ENCODE measurements at places on chromosomes 4 and X.

GRCh38 chr4:95528388-95528948, 20.3 kb downstream of the UNC5C start:
- no peak for DNase-seq
- no peak overlapping the region for H3K27ac ChIP-seq
- H3K36me3 ChIP-seq, result no peaks in the 10 kb centered on the region
- H3K4me3 ChIP-seq, result no peak overlapping the region
- no peaks in the 10 kb centered on the region for H3K27me3 ChIP-seq

GRCh38 chr4:112589206-112589605, 47.5 kb downstream of the ZGRF1 start:
- H3K4me3 ChIP-seq, result no peak overlapping the region
- H3K4me1 ChIP-seq, result no peaks in the 10 kb centered on the region
- H3K27ac ChIP-seq, result no peak overlapping the region
- H3K27me3 ChIP-seq, result no peaks in the 10 kb centered on the region

GRCh38 chr4:114890773-114891172, 222.6 kb downstream of the NDST4 start:
- peaks cover 2% of the 10 kb centered on the region for H3K36me3 ChIP-seq
- no peak overlapping the region for H3K27ac ChIP-seq
- H3K4me3 ChIP-seq, result no peak overlapping the region
- no peaks in the 10 kb centered on the region for H3K4me1 ChIP-seq
- no peak for DNase-seq
- no peaks in the 10 kb centered on the region for H3K27me3 ChIP-seq

- peaks cover 8% of the 10 kb centered on the region for H3K4me1 ChIP-seq
- peak overlapping the region; percentile 4 for H3K4me3 ChIP-seq
- DNase-seq, result no peak
- H3K27me3 ChIP-seq, result peaks cover 12% of the 10 kb centered on the region
- H3K27ac ChIP-seq, result peak overlapping the region; percentile 0
Observed at GRCh38 chr4:174420316-174420715, 102.0 kb downstream of the HPGD start.

DNA sequence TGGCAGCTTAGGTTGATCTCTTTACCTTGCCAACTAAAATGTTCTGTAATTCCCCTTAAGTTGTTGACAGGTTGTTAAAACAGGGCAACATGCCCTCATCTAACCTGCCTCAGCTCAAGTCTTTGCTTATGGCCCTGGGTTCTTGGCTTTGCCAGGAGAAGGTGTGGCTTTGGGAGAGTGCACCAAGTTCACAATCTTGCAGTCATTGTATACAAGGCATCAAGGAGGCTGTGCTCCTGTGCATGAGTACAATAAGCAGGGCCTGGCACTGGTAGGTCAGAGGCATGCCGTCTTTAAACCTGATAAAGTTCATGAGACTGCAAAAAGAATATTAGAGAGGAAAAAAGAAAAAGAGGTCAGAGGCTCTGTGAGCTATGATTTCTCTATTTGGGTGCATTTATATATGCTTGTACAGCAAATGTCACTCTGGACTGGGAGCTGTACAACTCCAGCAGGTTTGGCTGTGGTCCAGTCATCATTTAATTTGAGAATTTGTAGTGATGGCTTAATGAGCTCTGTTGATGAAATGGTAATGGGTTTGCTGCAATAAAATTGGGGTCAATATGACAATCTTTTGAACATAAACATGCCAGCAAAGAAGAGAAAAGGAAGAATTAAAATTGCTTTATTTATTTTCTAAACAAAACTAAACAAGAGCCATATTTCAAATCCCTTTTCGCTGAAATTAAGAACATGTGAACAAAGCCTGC, 30.3 kb downstream of the AREG start:
- DNase-seq, result no peak
- no peak overlapping the region for H3K27ac ChIP-seq
- no peak overlapping the region for H3K4me3 ChIP-seq
- H3K36me3 ChIP-seq, result no peaks in the 10 kb centered on the region
- H3K4me1 ChIP-seq, result no peaks in the 10 kb centered on the region
- peaks cover 37% of the 10 kb centered on the region for H3K27me3 ChIP-seq

DNA sequence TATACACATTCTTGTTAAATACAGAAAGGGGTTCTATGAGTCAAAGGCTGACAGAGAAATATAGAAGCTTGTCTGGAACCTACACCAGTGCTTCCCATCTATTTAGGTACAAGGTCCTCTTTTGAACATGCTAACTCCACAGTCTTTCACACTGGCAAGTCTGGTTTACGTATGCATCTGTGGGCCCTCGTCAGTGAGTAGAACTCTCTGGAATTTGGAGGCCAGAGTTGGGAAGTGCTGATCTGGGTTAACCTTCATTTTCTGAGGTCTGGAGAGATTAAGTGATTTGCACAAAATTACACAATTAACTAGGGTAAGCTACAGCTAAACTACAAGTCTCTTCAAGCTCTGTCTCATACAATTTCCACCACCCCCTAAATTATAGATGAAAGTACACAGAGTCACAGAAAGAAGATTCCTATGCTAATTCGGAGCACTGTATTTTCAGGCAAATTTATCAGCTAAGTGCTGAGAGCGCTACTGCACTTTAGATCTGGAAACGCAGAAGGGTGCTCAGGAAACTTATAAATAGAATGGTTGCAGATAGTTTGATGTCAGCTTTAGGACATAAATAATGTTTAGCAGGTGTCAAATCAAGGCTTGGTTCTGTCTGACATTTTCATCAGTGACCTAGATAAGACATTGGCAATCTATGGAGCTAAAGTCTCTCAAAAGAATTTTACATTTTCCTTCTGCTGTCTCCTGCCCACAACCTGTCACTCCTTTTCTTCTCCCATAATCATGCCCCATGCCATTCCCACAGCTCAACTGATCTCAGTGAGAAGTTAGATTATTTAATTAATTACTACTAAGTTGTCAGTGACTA, 43.0 kb upstream of the PDLIM5 start:
- H3K4me1 ChIP-seq, result no peaks in the 10 kb centered on the region
- H3K27me3 ChIP-seq, result peaks cover 14% of the 10 kb centered on the region
- no peak for DNase-seq
- no peak overlapping the region for H3K27ac ChIP-seq
- no peaks in the 10 kb centered on the region for H3K36me3 ChIP-seq
- no peak overlapping the region for H3K4me3 ChIP-seq

DNA sequence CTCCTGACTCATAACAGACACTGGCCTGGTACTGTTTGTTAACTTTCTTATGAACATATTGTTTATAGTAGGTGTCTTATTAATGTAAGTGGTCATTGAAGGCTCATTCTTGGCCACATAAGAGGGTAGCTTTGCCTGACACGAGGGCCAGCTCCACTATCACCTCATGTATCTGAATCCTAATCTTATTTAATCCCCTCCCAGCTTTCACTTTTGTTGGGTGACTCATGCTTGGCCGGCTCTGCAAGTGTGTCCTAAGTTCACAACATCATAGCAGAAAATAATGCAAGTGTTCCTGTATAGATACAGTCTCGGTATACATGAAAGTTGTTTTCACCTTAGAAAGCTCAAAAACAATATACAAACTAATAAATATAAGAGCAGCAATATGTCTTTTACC, 283.8 kb downstream of the IQCM start:
- no peak overlapping the region for H3K27ac ChIP-seq
- no peaks in the 10 kb centered on the region for H3K4me1 ChIP-seq
- no peaks in the 10 kb centered on the region for H3K27me3 ChIP-seq
- H3K4me3 ChIP-seq, result no peak overlapping the region
- H3K36me3 ChIP-seq, result no peaks in the 10 kb centered on the region
- DNase-seq, result no peak

GRCh38 chr4:77872723-77873445, 10.3 kb downstream of the MRPL1 start:
- H3K36me3 ChIP-seq, result peaks cover 27% of the 10 kb centered on the region
- H3K4me1 ChIP-seq, result peaks cover 10% of the 10 kb centered on the region
- H3K27ac ChIP-seq, result no peak overlapping the region
- no peak for DNase-seq
- no peak overlapping the region for H3K4me3 ChIP-seq
- H3K27me3 ChIP-seq, result no peaks in the 10 kb centered on the region

DNA sequence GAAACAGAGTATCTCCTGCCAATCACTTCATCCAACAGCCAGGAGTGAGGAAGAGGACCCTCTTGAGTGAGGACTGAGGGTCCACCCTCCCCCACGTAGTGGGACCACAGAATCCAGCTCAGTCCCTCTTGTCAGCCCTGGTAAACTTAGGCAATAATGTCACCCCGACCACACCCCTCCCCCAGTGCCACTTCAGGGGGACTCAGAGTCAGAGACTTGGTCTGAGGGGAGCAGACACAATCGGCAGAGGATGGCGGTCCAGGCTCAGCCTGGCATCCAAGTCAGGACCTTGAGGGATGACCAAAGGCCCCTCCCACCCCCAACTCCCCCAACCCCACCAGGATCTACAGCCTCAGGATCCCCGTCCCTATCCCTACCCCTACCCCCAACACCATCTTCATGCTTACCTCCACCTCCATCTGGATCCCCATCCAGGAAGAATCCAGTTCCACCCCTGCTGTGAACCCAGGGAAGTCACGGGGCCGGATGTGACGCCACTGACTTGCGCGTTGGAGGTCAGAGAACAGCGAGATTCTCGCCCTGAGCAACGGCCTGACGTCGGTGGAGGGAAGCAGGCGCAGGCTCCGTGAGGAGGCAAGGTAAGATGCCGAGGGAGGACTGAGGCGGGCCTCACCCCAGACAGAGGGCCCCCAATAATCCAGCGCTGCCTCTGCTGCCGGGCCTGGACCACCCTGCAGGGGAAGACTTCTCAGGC, at the start of the genes CSAG1 and MAGEA12:
TSS of gene CSAG1 (minus strand) at position 461 of the 715 bp plus-strand sequence. CDS start 1,261 bp downstream, outside the sequence.
TSS of gene MAGEA12 (plus strand) at position 497 of the 715 bp plus-strand sequence. CDS start 2,405 bp downstream, outside the sequence.
- no peak within 1 kb of the TSS for H3K4me3 ChIP-seq
- no peaks in the 10 kb centered on the region for H3K36me3 ChIP-seq
- H3K27ac ChIP-seq, result no peak within 1 kb of the TSS
- no peaks in the 10 kb centered on the region for H3K27me3 ChIP-seq
- H3K4me1 ChIP-seq, result no peaks in the 10 kb centered on the region
- no peak for DNase-seq

DNA sequence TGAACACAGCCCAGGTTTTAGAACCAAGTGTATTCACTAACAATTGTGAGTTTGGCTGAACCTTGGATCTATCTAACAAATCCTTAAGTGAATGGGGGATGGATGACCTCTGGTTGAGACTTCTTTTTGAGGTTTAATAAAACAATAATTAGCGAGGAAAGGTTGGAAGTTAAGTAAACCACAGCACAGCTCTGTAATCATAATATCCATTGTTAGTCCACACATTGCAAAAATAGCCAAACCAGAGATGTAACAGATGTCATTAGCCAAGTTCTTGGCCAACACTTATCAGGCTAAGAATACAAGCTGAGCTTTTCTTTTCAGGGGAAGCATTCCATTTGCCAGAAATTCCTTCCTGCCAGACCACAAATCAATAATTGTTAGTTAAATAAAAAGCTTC, 59.1 kb downstream of the FREM3 start:
- no peaks in the 10 kb centered on the region for H3K36me3 ChIP-seq
- no peaks in the 10 kb centered on the region for H3K4me1 ChIP-seq
- DNase-seq, result no peak
- H3K27ac ChIP-seq, result no peak overlapping the region
- H3K27me3 ChIP-seq, result no peaks in the 10 kb centered on the region

GRCh38 chr4:44447563-44448504, 775 bp downstream of the KCTD8 start:
- peaks cover 6% of the 10 kb centered on the region for H3K4me1 ChIP-seq
- H3K27ac ChIP-seq, result no peak overlapping the region
- H3K36me3 ChIP-seq, result no peaks in the 10 kb centered on the region
- no peak overlapping the region for H3K4me3 ChIP-seq
- no peak for DNase-seq

- no peak overlapping the region for H3K27ac ChIP-seq
- peaks cover 36% of the 10 kb centered on the region for H3K27me3 ChIP-seq
- H3K36me3 ChIP-seq, result no peaks in the 10 kb centered on the region
- H3K4me3 ChIP-seq, result no peak overlapping the region
Observed at GRCh38 chr4:16123356-16124084, 39.7 kb upstream of the PROM1 start.

DNA sequence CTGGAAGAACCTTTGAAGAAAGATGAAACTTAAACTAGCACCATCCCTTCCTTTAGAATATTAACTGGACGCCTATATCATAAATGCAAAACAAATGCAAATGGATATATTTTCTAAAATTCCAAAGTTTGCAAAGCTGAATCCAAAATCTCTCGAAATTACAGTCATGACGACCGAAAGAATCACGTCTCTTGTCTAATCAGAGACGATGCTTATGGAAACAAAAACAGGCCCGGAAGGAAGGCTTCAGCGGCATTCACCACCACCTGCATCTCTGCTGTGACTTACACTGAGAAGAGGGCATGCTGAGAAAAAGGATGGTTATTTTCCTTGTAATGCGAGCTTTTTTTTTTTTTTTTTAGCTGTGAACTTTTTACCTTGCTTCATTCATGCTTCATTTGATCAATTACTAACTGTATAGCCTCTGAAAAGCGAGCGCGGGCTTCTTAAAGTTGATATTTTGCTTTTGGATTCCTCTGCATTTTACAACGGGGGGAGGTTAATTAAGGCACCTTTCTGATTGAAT, 209.3 kb downstream of the SOWAHB start:
- peaks cover 8% of the 10 kb centered on the region for H3K4me1 ChIP-seq
- no peak for DNase-seq
- peaks cover 84% of the 10 kb centered on the region for H3K27me3 ChIP-seq
- H3K4me3 ChIP-seq, result peak overlapping the region; percentile 60
- no peak overlapping the region for H3K27ac ChIP-seq

DNA sequence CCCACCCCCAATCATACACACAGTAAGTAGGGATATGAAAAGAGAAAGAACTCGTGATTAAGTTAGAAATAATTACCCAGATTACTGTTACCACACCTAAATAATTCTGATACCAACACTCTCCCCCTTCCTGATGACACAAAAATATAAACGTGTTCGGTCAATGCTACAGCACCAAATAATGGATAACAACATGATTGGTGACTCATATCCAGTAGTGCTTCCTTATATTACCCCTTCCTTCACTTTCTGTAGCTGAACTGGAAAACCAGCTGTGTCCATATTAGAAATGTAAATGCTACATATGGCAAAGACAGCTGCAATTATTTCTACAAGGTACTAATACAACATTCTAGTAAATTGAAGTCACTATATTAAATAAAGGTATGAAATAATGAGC, 20.8 kb downstream of the EIF4E start:
- no peaks in the 10 kb centered on the region for H3K27me3 ChIP-seq
- no peak overlapping the region for H3K27ac ChIP-seq
- no peak for DNase-seq
- H3K4me3 ChIP-seq, result no peak overlapping the region

GRCh38 chrX:44569122-44569521, 26.5 kb upstream of the FUNDC1 start:
- no peak overlapping the region for H3K4me3 ChIP-seq
- no peaks in the 10 kb centered on the region for H3K4me1 ChIP-seq
- H3K27me3 ChIP-seq, result no peaks in the 10 kb centered on the region
- no peaks in the 10 kb centered on the region for H3K36me3 ChIP-seq
- H3K27ac ChIP-seq, result no peak overlapping the region

DNA sequence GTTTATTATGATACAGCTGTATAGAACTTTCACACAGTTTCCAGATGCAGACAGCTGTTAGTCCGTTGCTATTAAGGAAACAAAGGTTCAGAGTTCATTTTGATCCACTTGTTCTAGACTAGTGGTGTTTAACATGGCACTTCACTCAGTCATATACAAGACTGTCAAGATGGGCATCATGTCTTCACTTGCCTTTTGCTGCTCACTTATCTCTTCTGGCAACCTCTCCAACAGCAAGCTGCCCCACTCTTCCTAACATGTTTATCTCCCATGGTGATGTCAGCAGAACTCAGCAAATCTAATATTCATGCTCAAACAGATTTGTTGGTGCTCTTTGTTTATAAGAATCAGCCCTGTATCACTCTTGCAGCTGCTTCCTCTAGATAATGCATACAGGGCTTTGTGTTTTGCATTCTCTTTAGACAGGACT, 236.2 kb upstream of the HAND2 start:
- no peak for DNase-seq
- H3K36me3 ChIP-seq, result no peaks in the 10 kb centered on the region
- H3K27me3 ChIP-seq, result peaks cover 9% of the 10 kb centered on the region
- H3K27ac ChIP-seq, result no peak overlapping the region

Data from effector memory CD8-positive, alpha-beta T cell (primary cell).